Activated T-cell treated with anti-CD3 and anti-CD28 coated beads, Interleukin-2, amount 50 U/mL, for 72 hours (primary cell): ENCODE measurements at places on chromosomes 16 and 17. TPM values are rescaled to one million over a fixed set of nuclear protein-coding genes. Genes with fewer than 3 reads are reported as not detected.
A peak's percentile ranks its signal among the peaks of the same experiment; 100 is the strongest.

CD300LG gene
- total RNA-seq = not detected

GP1BA gene
- total RNA-seq = 0.26 TPM

CLEC10A gene
- total RNA-seq = not detected

LRRC37A gene
- 1.5 TPM for total RNA-seq

RPL13 gene
- total RNA-seq = 3,140 TPM

TPSD1 gene
- not detected for total RNA-seq

SCNN1B gene
- total RNA-seq = not detected

TRIM72 gene
- not detected for total RNA-seq

PHB1 gene
- total RNA-seq = 119 TPM

FBXW10 gene
- 0.07 TPM for total RNA-seq

DNA sequence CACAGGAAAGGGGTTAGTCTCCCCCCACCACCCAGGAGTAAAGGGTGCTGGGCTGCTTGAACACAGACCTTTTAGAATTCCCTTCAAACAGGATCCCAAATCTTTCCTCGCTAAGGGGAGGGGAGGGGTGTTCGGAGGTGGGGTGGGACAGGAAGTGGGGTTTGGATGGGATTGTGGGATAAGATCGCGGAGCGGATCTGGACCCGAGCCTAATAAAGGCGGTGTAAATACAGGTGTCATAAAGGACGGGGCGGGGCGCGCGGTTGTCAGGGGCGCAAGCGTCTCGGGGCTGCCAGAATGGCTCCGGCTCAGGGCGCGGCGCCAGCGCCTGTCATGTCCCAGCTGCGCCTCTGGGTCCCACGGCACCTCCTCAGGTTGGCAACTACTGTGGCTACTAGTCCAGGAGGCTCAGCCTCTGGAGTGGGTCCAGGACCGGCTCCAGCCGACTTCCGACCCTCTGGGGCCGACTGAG is 59.8 kb upstream of the FBXO47 start:
- DNase-seq = peak; percentile 40

DNA sequence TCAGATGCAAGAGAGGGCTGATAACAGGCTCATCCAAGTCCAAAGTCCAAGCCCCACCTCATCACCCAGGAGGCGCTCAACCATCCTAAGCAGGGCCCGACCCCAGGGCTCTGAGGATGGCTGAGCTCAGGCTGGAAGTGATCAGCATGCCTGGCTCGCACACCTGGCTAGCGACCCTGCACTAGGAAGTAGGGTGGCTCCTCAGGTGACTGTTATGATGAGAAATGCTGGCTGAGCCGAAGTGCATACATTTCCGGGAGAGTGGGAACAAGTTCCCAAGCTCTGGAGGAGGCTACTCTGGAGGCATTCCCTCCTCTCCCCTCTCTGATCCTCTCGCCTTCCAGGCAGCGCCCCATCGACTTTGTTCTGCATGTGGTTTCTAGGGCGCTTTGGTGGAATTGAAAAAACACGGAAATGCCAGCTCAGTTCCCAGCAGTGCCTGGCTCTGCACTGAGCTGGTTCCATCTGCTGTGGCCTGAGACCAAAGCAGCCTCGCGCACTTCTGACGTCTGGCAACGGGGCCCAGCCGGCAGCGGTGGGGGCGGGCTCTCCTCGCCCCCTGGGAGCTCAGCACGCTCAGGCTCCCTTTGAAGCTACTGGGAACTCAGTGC is 130.3 kb downstream of the IRF8 start:
- DNase-seq = no peak

DNA sequence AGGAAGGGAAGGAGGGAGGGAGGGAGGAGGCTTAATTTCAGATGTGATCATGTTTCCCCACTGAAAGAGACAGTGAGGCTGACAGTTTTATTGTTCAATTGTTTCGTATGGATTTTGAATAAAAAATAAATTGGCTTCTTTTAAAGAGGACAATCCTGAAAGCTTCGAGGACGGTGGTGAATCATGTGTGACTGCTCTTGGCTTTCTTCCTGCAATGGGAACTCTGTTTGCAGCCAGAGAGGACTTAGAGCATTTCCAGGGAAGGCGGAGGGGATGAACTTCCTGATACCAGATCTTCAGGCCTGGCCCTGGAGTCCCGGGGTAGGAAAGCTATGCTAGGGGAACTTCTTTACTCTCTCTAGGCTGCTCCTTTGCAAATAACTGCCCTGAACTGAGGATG is 72.8 kb upstream of the C16orf82 start:
- no peak for DNase-seq

GRCh38 chr16:12079412-12079965 is 103.0 kb downstream of the SNX29 start:
- DNase-seq = no peak

DNA sequence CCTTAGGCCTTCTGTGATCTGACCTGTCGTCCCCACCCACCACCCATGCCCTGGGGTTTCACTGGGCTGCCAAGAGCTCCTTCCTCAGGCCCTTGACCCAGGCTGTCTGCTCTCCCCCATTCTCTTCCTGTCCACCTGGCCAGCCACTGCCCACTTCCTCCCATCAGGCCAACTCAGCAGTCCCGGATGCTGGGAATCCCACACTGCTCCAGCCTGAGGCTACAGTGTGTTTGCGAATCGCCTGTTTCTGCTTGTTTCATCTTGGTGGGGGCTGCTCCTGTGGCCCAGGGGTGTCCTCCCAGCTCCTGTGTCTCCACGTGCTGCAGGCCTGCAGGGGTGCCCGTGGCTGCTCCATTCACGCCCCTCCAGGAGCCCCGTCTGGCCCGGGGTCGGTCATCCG is 839 bp upstream of the METRN start:
- no peak for DNase-seq

DNA sequence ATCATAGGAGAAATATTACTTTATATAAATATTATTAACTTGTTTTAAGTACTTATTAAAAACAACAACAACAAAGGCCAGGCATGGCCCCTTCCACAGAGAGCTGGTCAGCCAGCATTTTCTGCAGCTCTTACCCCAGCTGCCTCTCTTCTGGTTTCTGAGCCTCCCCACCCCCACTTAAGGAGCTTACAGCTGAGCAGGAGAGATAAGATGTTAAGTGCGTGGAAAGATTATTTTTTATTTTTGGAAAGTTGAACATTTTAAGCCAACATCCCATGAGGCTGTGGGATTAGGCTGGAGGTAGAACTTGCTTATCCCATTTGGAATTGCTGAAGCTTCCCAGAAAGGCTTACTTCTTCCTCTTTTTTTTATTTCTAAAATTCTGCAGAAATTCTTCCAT is 401.2 kb downstream of the SEC14L1 start:
- DNase-seq = no peak

DNA sequence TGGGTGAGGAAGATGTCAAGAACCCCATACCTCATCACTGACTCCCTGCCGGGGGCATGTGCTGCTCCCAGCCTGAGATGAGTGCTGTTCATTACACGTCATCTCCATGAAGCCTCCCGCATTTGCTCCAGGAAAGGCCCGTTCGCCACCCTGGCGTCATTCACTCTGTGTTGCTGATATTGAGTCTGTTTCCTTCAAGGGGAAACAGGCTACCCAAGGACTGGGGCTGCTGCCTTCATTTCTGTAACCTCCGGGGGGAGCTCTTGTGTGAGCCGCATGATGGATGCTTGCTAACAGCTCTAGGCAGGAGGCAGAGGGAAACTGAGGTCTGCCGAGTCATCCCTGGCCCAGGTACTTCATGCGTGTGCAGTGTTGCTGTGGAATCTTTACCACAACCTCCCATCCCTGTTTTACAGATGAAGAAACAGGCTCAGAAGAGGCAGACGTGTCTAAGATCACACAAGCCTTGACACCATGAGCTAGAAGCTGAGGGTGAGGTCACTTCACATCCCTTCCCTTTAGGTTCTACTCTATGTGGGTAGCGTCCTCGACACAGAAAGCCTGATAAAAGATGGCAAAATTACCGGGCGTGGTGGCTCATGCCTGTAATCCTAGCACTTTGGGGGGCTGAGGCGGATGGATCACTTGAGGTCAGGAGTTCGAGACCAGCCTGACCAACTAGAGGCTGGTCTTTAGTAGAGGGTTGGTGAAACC is 3.5 kb upstream of the ARMC5 start:
- peak; percentile 41 for DNase-seq

DNA sequence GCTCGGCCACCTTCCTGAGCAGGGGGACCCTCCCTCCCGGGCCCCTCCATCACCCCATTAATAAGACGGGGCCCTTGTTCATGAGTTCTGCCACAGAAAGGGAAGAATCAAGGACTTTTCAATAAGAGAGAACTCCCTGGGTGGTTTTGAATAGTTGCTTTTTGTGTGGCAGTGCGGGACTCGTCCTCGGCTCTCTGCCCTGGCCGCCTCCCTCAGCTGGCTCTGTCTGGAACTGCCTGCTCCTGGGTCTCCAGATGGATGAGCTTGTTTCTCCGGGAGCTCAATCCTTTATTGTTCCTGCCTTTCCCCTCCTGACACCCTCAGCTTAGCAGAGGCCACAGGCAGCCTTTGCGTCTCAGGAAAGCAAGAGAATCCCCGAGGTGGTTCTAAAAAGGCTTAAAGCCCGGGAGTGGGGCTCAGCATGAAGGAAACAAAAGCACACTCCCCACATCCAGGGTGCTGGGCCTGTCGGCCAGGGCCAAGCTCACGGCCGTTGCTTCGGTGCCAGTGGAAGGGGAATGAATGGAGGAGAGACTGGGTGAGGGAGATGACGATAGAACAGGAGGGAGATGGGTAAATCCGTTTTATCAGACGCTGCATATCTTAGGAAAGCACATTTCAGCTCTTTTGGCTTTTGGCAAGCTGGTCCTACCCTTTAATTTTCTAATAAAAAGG is 60.2 kb downstream of the RAI1 start:
- no peak for DNase-seq

- no peak for DNase-seq
Observed at GRCh38 chr17:65079489-65079900, 23.0 kb upstream of the GNA13 start.

- no peak for DNase-seq
Observed at GRCh38 chr17:37225465-37225864, 150.3 kb upstream of the C17orf78 start.

DNA sequence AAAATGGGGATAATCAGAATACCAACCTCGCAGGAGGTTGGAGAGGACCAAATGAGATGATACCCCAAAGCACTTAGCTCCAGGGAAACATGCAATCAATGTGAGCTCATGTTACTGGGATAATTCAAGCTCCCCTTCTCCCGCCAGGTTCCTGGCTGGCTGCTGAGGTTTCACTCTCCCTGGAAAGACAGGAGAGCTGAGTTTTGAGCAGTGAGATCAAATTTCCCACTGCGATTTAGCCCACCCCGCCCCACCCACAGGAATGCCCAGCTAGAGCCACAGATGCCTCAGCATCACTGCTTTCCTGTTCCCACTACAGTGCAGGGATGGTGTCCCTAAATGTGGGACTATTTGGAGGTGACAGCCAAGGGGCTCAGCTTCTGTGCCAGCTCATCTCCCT is 56.7 kb downstream of the ZNF423 start:
- no peak for DNase-seq

GRCh38 chr16:30927789-30928378 is 4.5 kb downstream of the FBXL19 start:
- DNase-seq = peak; percentile 32

DNA sequence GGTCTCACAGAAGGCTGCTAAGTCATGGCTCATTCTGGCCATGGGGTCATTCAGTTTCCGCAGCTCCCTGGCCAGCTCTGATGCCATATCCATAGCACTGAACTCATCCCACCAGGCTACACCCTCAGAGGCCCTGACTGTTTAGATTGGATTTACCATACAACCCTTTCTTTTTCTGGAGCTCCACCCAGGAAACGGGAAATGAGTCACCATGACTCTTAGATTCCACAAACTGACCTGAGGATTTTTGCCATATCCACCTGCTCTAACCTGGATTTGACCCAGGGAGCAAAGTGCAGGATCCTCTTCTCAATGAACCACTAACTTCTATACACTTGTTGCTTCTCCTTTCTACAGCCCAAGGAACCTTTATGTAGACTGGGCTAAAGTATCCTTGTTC is 20.3 kb upstream of the CALB2 start:
- no peak for DNase-seq

- no peak for DNase-seq
Observed at GRCh38 chr16:68447653-68448359, 502 bp downstream of the SMPD3 start.

GRCh38 chr16:28923652-28924398 is 1.2 kb downstream of the RABEP2 start:
- no peak for DNase-seq

- no peak for DNase-seq
Observed at GRCh38 chr16:35793601-35794000, 2334.2 kb downstream of the TP53TG3F start.

DNA sequence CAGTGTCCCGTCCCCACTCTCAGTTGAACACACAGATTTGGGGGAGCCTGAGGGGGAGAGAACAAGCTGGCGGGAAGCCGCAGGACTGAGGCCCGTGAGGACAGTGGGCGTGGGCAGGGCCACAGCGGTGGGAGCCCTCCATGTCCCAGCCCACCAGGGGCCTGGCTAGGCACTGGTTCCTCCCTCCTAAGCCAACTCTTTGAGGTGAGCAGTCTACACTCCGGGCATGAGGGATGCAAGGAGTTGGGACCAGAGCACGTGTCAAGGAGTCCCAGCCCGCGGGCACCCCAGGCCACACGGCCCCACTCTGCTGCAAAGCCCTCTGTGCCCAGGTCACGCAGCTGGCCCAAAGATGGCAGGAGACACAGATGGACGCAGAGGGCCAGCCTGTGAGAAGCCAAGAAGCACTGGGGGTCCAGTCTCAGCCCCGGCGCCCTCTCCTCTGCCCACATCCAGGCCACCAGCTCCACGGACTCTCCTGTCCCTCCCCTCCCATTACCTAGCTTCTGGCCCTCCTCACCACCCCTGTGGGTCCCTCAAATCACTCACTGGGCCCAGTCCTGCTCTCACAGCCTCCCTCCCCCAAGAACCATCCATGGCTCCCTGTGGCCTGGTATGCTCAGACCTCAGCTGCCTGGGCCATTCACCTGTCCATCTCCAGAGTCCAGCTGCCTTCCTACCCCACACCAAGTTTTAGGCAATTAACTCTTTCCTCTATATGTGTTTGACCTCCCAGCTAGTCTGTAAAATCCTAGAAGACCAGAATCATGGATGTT is 206.5 kb downstream of the RBFOX3 start:
- DNase-seq = no peak

DNA sequence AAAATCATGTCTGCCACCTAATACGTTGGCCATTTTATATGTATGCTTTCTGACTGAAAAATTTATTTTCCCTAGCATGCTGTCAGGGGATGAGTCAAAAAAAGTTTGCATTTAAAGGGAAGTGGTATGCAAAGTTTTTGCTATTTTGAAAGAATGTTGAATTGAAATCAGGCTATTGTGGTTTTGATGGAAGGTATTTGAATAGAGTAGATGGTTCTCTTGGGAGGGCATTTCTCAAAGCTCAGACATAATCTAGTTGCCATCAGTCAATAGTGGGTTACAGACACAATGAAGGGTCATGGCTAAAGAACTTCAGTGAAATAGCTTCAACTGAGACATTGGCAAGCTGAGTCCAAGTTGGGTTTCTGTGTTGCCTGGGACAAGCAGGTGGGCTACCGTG is 102.4 kb downstream of the MAP2K6 start:
- no peak for DNase-seq

GRCh38 chr17:64182325-64183012 is 52.5 kb upstream of the ERN1 start:
- DNase-seq = no peak

DNA sequence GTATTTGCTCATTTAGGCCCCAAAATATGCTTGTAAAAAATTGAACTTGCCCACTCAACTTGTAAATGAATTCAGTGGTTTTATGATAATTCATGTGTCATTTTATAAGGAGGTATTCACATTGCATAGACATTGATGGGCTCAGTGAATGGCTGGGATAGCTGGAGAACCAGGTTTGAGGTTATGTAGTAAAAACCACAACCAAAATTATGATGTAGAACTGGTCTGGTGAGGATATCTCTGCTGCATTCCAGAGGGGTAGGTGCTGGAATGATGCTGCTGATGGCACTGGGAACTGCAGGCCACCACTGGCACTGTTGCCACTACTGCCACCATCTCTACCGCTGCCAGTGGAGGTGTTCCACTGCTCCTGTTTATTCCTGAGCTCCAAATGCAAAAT is 21.5 kb upstream of the RABEP1 start:
- DNase-seq = no peak
